ENCODE measurements at places on chromosomes 7 and 10. TPM values are rescaled to one million over a fixed set of nuclear protein-coding genes. Genes with fewer than 3 reads are reported as not detected.

The SEMA3C gene
- 108 TPM for total RNA-seq

The ITGA8 gene
- 2.9 TPM for total RNA-seq

The HOXA1 gene
- total RNA-seq: 0.44 TPM

The UNCX gene
- not detected for total RNA-seq

The ACSM6 gene
- total RNA-seq: not detected

The KEL gene
- total RNA-seq: 4.3 TPM

The DPYSL4 gene
- 2.1 TPM for total RNA-seq

DNA sequence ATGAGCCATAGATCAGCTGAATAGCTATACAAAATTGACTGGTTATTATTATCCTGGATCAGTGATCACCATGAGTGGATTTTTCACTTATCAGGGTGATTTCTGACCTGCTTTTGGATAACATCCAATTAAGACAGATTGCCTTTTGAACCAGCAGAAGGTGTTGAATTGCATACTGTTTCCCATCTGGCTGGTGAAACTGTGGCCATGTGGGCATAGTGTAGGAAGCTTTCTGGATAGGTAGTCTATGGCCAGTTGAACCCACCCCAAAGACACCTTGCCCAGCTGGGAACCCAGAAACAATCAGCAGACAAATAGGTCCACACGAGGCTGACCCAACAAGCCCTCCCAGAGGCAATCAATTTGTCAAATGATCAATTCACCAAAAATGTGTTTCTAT lies 29.3 kb downstream of the DNAJC12 start:
- no peak overlapping the region for H3K27ac ChIP-seq
- no peak overlapping the region for H3K4me3 ChIP-seq
- no peak for DNase-seq
- no peaks in the 10 kb centered on the region for H3K4me1 ChIP-seq
- no peaks in the 10 kb centered on the region for H3K36me3 ChIP-seq

DNA sequence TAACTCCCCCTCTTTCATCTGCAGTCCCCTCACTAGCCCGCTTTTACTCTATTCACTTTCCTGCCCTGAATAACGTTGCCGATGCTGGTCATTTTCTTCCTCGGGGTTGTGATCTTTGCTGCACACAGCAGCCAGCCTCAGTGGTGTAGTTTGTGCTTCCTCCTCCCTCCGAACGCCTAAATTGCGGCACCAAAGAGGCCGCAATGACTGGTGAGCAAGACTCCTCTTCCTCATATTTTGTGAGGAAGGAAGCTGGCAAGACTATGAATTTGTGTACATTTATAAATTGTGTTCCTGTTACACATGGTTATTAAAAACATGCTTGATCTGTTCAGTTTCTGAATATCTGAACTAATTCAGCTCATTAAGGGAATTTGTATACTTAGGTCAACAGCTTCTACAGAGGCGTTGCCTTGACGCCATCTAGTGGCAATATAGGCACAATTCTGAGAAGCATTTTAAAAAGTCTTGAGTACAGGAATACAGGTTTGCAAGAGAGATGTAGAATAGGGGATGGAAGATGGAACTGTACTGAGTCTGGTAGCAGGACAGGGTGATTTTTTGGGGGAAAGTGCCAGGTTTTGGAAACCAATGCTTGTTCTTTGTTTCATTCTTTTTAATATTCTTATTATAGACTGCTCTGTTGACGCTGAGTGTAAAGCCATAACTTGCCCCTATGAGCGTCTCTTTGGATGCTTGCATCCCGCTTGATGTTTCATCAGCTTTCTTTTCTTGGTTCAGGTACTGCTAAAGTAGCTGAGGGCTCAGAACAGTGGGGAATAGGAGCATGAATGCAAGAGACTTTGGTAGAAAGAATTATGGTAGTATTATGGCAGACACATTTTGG lies 4.1 kb upstream of the TAS2R5 start:
- H3K27me3 ChIP-seq: no peaks in the 10 kb centered on the region
- DNase-seq: no peak
- no peak overlapping the region for H3K27ac ChIP-seq
- no peaks in the 10 kb centered on the region for H3K4me1 ChIP-seq
- H3K36me3 ChIP-seq: no peaks in the 10 kb centered on the region

DNA sequence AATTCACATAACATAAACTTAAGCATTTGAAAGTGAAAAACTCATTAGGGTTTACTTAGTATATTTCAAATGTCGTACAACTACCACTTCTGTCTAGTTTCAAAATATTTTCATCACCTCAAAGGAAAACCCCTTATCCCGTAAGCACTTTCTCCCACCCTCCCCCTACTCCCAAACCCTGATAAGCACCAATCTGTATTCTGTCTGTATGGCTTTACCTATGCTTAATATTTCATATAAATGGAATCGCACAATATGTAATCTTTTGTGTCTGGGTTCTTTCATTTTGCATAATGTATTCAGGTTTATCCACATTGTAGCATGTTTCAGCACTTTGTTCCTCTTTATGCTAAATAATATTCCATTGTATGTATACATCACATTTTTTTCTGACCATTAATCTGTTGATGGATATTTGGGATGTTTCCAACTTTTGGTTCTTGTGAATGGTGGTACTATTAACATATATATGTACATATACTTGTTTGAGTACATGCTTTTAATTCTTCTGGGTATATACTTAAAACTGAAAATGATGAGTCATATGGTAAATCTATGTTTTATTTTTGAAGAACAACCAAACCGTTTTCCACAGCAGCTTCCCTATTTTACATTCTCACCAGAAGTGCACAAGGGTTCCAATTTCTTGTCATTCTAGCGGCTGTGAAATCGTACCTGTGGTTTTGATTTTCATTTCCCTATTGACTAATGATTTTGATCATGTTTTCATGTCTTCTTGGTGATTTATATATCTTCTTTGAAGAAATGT lies 6.2 kb upstream of the STARD3NL start:
- H3K27ac ChIP-seq: no peak overlapping the region
- no peak for DNase-seq
- no peaks in the 10 kb centered on the region for H3K36me3 ChIP-seq
- no peaks in the 10 kb centered on the region for H3K27me3 ChIP-seq

- H3K36me3 ChIP-seq: no peaks in the 10 kb centered on the region
- DNase-seq: no peak
- no peaks in the 10 kb centered on the region for H3K27me3 ChIP-seq
Measured at GRCh38 chr10:10292501-10292900, 725.2 kb upstream of the CELF2 start.

GRCh38 chr7:84100866-84101265 lies 93.7 kb downstream of the SEMA3A start:
- no peaks in the 10 kb centered on the region for H3K4me1 ChIP-seq
- H3K4me3 ChIP-seq: no peak overlapping the region
- no peak overlapping the region for H3K27ac ChIP-seq
- DNase-seq: no peak
- H3K36me3 ChIP-seq: no peaks in the 10 kb centered on the region

- H3K4me3 ChIP-seq: no peak overlapping the region
- no peaks in the 10 kb centered on the region for H3K36me3 ChIP-seq
- no peak for DNase-seq
- no peaks in the 10 kb centered on the region for H3K4me1 ChIP-seq
Measured at GRCh38 chr10:60385399-60385738, 4.3 kb downstream of the ANK3 start.
